NCI-H1417 (cell line): ENCODE measurements at places on chromosomes 1 and 21.

- no peak for DNase-seq
Observed at GRCh38 chr1:11283151-11283550, 10.2 kb downstream of the UBIAD1 start.

DNA sequence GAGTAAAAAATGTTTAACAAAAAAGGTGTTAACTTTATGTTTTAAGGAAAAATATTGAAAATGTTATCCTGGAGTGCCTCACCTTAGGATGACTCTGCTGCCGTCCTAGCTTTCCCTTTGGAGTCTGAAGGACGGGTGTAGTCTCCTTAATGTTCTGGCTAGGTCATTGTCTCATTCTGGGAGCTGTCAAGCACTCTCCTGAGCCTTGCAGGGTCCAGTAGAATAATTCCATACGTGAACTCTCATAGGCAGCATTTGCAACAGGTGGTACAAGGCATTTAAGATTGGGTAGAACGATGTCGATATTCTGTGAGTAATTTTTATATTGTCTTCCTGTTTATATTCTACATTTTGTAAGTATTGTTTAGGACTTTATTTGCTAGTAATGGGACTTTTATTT, 283.6 kb upstream of the C1orf105 start:
- no peak for DNase-seq

DNA sequence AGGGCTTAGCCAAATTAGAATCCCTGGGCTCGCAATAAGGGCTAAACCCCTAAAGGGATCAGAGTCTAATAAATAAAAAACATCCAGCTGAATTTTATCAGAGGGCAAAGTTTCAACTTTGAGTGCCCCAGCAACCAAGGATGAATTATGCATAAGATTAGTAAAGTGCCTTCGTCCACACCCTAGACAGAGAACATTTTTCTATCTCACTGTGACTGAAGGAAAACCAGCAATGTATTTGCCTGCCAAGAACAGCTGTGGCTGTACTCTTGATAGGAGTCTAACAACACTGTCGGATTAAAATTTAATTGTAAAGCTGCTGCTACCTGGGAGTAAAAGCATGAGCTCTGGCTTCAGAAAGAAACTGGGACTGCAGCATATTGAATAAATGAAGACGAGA, 23.3 kb downstream of the WNT2B start:
- no peak for DNase-seq

- no peak for DNase-seq
Observed at GRCh38 chr1:232868793-232869491, 63.7 kb downstream of the MAP10 start.

- DNase-seq: no peak
Observed at GRCh38 chr1:47940779-47941178, 56.4 kb downstream of the TRABD2B start.

- no peak for DNase-seq
Observed at GRCh38 chr1:212237651-212238050, 47.6 kb upstream of the PPP2R5A start.

DNA sequence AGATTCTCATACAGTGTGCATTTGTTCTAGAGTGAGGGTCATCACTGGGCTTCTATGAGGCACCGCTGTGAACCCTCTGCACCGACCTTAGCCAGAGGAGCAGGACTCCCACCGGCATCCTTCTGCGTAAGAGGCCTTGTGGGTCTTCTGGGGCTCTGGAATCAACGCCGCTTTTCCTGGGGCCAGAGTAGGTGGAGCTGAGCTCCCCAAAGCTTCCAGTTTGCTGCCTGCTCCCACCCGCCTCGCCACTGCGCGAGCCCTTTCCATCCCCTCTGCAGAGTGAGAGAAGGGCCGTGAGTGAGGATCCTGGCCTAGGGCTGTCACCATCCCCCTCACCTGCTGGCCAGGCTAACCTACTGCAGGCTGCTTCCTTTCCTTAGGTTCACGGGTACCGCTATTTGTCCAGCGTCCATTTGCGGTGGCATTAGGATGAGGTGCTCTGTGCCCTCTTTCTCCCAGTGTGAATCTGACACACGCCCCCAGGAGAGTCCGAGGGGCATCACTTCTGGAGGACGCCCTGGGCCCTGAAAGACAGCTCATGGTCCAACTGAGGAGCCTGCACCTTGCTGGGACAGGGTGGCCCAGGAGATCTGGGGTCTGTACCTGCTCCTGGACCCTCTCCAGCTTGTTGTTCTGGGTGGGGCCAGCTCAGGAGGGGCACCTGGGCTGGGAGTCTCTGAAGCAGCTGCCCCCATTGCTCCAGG, 36.2 kb downstream of the UMODL1 start:
- DNase-seq: no peak

DNA sequence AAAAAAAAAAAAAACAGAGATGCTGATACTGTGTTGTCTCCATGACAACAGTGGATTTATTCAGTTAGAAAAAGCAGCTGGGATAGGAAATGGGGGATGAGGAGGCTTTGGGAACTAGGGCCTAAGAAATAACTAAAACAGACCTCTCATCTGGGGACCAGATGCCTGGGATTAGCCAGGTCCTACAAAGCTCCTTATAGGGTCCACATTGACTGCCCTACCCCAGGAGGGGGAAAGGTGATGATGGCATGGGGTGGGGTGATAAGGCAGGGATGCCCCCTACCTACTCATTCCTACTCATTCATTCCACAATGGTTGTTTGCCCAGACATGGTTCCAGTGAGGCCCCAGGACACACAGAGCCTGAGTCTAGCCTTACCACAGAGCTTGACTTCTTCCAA, 131.2 kb downstream of the PLXNA2 start:
- no peak for DNase-seq

DNA sequence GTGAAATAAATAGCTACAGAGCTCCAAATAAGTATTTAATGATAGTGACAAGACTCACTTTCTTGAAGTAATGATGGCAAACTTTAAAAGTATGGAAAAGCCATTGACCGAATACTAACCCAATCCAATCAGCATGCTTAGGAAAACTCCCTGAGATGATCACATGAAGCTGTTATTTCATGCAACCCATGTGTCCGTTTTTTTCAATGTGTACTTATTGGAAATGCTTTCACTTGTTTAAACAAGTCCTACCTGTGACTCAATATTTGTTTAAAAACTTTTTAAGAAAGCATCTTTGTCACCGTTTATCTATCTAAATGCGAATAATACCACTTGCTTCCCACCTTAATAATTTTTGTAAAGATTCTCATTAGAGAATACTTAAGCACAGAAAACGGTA, 185.8 kb downstream of the NRIP1 start:
- no peak for DNase-seq

DNA sequence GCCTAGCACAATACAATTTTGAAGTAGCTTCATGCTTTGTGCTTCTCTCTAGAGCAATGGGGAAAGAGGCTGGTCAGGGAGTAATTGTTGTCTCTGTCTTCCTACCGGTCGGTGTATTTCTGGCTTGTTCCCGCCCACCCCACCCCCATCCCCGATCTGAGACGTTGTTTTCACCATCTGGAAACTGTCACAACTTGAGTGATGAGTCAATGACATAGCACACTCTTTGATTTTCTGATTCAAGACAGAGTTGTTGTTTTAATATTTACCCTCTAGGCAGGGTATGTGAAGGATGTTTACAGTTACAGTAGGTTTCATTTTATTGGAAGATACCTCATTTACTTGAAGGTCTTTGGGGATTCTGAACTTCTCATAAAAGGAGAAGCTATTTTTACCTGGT, 7.0 kb downstream of the IL12RB2 start:
- peak; percentile 9 for DNase-seq

- no peak for DNase-seq
Observed at GRCh38 chr1:174815474-174815908, 184.3 kb upstream of the CACYBP start.

DNA sequence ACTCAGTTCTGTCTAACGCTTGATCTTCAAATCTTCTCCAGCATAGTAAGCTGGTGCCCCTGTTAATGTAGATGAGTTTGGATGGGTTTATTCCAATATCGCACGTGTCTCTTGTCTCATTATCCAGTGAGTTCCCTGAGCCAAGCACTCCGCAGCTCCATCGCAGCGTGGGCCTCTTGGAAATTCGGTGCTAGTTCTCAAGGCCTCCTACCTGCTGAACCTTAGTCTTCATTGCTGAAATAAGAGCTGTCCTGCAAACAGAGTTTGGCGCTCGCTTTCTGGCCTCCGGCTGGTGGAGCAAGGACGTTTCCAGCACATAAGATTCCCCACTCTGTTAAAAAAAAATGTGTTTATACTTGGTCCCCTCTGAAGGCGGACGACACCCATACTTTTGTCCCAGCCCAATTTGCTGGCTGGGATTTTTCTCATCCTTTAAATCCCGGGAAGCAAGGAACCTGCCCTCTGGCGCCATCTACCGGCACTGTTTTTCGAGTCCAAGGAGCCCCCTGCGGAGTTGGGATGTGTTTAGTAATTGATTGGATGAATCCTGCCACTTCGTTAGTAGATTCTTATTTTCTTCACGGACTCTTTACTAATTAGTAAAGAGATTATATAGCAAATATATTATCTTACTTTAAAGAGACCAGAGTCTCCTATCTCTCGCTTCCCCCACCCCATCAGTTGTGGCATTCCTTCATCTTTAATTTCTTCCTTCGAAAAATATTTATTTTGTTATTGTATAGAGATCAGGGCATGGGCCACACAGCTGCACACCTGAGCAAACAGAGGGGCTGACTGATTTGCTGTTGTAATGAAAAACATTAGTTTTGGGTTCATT, 14.7 kb downstream of the JUN start:
- peak; percentile 53 for DNase-seq

- no peak for DNase-seq
Observed at GRCh38 chr21:28737674-28738419, 254.8 kb downstream of the LTN1 start.

DNA sequence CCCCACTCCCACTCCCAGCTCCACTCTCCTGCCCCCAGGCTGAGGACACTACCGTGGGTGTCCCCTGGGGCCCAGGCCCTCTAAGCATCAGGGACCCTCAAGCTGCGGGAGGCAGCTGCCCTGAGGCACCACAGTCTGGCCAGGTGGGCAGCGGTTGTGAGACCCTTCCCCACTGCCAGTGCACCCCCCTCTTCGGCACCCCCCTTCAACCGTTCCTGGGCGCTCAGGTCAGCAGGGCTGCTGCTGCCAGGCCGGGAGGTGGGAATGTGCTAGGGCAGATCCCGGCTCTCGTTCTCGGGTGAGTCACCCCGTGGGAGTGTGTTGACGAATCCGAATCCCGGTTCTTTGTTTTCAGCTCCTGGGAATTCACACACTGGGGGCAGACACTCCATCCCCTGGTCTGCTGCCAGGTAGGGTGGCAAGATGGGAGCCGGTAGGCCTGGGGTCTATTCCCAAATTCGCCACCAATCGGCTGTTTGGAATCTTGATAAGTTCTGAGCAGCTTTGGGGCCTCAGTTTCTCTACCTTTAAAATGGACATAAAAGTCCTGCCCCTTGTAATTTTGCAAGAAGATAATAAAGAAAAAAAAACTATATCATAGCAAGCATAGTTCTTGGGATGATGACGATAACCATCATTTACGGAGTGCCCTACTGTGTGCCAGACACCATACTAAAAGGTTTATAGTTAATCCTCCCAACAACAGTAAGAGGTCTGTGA, 28.5 kb upstream of the CASZ1 start:
- no peak for DNase-seq

DNA sequence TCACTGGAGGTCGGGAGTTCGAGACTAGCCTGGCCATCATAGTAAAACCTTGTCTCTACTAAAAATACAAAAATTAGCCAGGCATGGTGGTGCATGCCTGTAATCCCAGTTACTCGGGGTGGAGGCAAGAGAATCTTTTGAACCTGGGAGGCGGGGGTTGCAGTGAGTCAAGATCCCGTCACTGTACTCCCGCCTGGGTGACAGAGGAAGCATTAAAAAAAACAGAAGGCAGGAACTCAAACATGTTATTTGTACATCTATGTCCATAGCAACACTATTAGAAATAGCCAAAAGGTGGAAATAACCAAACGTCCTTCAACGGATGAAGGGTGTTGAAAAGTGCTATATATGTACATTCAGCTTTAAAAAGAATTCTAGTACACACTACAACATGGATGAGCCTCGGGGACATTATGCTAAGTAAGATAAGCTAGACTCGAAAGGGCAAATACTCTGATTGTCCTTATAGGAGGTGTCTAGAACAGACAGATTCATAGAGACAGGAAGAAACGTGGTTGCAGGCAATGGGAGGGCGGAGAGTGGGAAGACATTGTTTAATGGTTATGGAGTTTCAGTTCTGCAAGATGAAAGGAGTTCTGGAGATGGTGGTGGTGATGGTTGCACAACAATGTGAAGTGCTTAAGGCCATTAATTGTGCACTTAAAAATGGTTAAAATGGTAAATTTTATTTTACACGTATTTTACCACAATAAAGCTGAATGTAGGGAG, 19.2 kb downstream of the NLRP3 start:
- no peak for DNase-seq

- DNase-seq: no peak
Observed at GRCh38 chr1:248730507-248731335, 24.8 kb downstream of the LYPD8 start.

DNA sequence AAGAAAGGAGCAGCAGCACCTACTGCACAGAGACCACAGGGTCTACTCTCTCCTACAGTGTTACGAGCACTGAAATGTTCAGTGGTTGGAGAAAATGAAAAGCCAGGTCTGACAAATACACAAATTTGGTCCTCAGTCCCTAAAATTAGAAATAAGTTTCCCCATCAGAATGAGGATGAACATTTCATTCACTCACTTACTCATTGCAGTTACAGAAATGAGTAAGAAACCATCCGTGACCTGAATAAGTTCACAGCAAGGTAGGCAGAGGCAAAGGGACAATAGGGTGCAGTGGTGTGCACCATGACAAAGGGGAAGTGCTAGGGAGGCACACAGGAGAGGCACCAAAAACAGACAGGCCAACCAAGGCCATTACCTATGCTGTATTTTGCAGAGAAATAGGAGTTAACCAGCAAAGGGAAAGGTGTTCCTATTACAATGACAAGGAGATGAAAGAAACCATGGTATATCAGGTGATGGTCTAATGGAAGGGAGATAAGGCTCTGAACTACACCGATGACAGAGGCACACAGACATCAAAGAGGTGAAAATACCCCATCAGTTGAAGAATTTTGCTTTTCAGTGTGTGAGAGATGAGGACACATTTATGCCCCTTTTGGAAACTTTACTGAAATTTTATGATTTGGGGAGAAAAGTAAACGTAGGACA, 29.4 kb downstream of the VAV3 start:
- no peak for DNase-seq

- DNase-seq: no peak
Observed at GRCh38 chr1:86775395-86775794, 71.0 kb downstream of the SH3GLB1 start.

- DNase-seq: peak; percentile 18
Observed at GRCh38 chr1:94821636-94822305, 1.6 kb downstream of the SLC44A3 start.

DNA sequence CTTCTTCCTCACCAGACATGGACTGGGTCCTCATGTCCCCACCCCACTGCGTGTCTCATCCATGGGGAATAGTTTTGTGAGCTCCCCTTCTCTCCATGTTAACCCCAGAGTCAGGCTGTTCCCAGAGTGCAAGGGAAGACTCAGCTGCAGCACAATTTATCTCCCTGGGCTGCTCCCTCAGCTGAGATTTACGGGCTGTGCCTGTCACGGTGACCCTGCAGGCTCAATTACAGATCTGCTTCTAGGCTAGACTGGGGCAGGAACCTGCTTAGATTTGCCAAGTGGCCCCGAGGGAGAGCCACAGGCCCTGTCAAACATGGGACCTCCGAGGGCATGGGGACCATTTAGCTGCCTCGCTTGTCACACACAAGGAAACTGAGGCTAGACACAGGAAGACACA, 37.8 kb downstream of the CDCP2 start:
- DNase-seq: no peak

GRCh38 chr1:181504399-181504842, 21.1 kb downstream of the CACNA1E start:
- peak; percentile 90 for DNase-seq
